ENCODE measurements at places on chromosomes 2 and 18.

DNA sequence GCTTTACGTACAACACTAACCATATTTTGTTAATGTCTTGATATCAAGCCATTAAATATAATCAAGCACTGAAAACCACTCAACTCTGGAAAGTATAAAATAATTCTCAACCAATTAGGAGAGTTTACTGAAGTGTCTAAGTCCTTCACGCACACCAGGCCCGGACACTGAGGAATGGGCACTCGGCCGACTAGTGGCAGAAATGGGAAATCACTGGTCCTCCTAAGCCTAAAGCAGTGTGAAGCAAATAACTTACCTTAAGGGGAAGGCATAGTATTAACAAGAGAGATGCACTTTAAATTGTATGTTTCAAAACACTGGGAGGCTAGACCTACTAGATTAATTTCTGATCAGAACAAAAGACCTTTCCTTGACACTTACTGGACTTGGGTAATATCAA lies 45.7 kb downstream of the FAM210A start:
- no peak for DNase-seq

- no peak for DNase-seq
Measured at GRCh38 chr2:229270551-229271410, at the start of gene PID1. PID1 (minus strand) TSS chr2:229271287; CDS start chr2:229271043, 244 bp downstream.

- DNase-seq, result no peak
Measured at GRCh38 chr2:70922235-70923234, 13.2 kb upstream of the ATP6V1B1 start.

DNA sequence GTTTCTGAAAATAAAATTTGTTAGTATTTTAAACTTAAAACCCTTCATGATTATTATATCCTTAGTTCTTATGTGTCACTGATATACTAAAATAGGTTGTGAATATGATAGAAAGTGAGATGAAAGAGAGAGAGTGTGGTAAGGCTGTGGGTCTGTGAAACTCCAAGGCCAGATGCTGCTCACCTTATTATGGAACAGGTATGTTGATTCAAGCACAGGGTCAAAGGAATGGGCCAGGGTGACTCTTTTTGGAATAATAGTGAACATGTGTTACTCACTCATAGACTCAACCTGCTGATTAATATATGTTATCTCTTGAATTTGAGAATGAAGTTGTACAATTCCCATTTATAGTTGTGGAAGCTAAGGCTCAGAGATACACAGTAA lies 70.7 kb upstream of the FN1 start:
- DNase-seq, result no peak

DNA sequence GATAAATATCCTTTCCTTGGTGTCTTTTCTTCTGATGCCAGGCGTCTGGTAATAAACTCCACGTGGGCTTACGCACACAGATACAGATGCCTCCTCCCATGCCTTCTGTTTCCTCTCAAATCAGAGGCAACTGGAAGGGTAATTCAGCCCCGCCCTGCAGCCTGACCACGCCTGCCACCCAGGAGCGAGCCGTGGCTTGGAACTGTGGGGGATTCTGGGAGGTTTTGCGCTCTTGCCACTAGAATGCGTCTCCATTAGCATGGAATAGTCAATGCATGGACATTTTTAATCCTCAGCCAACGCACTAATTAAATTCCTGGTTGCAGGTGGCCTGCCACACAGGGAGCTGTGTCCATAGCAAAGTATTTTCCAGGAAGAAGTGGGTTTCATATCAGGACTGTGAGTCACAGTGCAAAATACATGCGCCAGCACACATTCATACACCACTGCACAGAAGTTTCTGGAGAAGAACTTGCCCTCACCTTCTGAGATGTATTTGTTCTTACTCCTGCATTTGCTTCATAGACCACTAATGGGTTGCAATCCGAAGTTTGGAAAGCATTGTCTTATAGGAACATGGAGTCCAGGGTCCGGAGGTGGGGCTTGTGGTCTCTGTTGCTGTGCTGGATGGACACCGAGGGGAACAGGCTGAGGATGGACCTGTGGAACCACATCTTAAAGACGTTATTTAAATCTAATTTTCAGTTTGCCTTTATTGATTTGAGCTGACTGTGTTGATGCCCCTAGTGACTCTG lies 151.4 kb downstream of the LDLRAD4 start:
- DNase-seq, result peak; percentile 68

DNA sequence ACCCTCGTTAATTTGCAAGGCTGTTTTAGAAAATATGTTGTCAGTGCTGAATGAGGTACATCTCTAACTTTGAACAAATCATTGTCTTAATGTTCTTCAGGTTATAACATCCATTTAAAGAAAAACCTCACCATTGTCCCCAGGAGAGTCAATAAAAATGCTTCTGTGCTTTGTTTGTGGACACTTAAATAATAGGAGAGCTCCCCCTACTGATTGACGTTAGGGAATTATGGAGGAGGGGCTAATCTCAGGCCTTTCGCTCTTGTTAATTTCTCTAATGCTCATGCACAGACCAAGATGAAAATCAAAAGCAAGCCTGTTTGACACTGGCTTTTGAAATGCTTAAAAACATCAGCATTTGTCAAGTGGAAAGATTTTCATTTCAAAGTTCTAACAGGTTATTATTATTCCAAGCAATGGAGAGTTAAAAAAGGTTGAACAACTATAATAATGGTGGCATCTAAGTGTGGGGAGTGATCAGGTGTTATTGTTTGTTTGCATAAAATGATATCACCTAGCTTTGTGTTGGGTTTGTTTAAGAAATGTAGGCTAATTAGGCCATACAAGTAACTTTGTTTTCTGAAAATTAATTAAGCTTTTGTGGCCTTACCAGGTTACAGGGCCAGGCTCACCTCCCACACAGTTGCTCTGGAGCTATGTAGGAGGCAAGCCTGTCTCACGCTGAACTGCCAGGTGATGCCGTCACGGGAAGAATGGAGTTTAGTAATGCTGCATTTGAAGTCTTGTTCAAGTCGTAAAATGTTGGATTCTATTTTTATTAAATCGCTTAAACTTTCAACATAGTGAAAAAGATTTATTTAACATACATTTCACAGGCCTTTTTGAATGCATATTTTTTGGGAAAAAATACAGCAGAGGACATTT lies 51.7 kb upstream of the SMIM21 start:
- DNase-seq, result no peak

- no peak for DNase-seq
Measured at GRCh38 chr2:101500860-101501259, 25.9 kb upstream of the RFX8 start.

- DNase-seq, result no peak
Measured at GRCh38 chr2:43455296-43455695, 140.5 kb downstream of the THADA start.

DNA sequence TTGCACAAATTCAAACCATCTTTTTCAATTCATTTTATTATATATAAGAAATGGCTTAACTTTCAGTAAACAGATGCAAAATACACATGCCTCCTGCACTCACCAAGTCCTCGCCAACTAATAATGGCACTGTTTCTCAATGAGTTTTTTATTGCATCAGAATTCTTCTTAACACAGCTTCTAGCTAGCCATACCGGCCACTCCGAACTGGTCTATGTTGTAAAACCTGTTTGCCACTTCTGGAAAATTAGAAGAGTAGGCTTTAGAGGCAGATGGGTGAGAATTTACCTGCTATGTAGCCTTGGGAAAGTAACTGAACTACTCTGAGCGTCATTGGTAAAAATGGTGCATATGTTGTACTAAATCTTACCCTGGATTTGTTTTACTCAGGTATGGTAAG lies 100.6 kb upstream of the LHCGR start:
- no peak for DNase-seq

DNA sequence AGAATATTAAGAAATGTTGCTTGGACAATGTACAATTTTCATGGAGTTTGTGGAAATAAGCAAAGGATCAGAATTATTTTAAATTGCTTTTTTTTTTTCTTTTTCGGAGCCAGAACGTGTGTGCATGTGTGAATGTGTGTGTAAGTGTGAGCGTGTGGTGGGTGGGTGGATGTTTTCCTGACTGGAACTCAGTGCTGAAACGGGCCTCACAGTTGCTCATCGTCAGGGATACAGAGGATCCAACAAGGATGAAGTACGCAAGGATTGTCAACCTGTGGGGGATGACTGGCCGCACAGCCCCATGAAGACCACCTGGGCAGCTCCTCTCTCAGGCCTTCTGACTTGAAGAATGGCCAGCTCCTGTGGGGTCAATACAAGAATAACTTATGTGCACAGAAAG lies 17.5 kb downstream of the IL1B start:
- no peak for DNase-seq

DNA sequence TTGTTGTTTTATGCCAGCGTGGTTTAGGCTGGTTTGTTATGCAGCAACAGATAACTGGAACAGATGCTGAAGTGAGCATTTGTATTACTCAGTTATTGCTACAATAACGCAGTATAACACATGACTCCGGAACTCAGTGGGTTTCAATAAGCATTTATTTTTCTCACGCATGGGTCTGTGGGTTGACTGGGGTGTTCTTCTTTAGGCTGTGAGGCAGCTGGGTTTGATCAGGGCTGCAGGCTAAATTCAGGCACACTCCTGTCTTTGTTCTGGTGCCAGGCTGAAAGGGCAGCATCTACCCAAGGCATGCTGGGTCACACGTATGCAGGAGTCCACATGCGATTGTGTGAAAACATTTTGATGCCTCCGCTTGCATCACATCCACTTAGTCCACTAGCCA lies 3.8 kb upstream of the SLC1A4 start:
- DNase-seq, result no peak

GRCh38 chr18:12049978-12050811 lies 43.4 kb upstream of the ANKRD62 start:
- DNase-seq, result no peak

DNA sequence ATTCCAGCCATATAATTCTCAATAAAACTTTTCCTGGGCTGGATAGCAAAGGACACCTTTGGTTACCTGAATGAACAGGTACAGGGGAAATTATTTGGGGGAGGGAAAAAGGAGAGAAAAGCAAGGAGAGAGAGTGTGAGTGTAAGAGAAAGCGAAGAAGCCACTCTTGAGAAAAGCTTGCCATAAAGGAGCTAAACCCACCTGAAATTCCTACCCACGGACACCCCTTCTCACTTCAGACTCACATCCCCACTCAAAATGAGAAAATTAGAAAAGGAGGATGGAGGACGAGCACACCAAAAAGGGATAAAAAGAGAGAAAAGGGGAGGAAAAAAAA lies 354 bp downstream of the ZEB2 start:
- DNase-seq, result no peak

- DNase-seq, result no peak
Measured at GRCh38 chr2:60445684-60446179, 107.7 kb downstream of the BCL11A start.

DNA sequence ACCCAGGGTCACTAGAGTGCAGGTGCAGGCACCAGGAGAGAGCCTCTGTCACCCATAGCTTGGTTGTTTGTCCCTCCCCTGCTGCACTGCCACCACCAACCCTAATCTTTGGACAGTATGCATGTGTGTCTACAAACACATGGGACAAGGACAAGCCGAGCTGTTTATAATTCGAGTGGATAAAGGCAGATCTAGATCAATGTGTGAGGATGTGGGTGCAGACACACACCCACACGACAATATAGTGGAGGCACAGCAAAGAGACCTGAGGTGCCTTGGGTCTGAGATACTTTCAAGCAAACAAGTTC lies 199.2 kb downstream of the TNS1 start:
- DNase-seq, result no peak

DNA sequence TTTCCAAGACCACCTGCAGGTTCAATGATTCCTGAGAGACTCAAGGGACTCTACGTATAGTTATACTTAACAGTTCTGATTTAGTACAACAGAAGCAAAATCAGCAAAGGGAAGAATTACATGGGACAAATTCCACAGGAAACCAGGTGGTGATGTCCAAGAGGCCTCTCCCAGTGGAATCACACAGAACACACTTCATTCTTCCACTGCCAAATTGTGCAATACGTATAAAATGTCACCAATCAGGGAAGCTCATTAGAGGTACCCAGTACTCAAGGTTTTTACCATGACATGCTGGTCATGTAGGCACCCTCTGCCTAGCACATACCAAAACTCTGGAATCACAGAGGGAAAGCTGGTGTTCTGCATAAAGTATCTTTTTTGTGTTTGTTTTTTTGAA lies 22.4 kb downstream of the CAPG start:
- DNase-seq, result no peak

- DNase-seq, result no peak
Measured at GRCh38 chr18:56987236-56987635, 159.7 kb upstream of the BOD1L2 start.

DNA sequence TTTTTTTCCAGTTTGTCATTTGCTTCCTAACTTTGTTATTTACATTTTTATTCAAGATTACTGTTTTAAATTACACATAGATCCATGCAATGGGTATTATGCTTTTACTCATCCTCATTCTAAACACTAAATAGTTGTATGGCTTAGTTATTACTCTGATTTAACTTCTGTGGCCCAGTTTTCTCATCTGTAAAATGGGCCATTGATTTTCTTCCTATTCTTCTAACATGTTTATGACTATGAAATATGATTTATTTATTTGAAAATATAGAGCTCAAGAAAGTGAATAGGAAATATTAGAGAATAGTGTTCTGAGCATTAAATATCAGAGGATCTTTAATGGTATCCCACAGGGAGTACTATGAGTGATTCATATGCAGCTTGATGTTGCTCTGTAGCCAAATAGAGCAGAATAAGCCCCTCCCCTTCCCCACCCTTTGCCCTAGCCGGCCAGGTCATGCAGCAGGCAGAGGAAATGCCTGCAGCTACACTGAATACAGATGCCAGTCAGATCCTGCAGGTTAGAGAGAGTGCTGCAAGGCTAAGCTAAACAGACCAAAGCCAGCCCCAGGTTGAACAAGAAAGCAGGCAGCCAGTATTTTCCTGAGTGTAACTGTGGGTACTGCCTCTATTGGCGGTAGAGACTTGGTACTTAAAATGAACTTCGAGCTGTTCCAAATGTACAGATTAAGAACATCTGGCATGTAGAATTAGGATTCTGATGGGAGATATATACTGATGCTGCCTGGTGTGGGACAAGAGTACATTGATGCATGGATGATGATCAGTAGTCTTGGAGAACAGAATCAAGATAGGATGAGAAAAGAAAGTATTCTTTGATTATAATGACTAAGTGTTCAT lies 11.7 kb upstream of the ACYP2 start:
- no peak for DNase-seq

GRCh38 chr2:103249462-103249861 lies 487.6 kb downstream of the TMEM182 start:
- no peak for DNase-seq

DNA sequence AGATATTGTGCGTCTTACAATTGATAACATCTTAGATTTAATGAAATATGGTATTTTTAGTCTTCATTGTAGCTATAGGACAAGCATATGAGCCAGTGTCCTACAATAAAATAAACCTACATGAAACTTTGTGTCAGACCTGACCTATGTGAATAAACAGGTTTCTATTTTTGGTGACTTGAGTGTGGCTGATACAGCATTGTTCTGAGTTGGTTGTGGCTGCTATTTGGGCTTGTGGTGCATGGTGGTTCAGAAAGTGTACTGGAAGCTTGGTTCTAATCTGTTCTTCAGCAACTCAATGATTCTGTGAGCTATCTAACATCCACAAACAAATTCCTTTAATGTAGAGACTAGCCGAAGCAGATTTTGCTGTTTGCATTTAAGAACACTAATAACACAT lies 64.9 kb upstream of the MAP2 start:
- DNase-seq, result no peak
